ENCODE measurements at places on chromosomes 5 and 9.

GRCh38 chr9:131636593-131636992 is 91.3 kb downstream of the PRRT1B start:
- no peak for DNase-seq

GRCh38 chr5:60248901-60249300 is 355.4 kb upstream of the PDE4D start:
- no peak for DNase-seq

GRCh38 chr9:101601904-101602765 is 7.4 kb upstream of the PPP3R2 start:
- no peak for DNase-seq

DNA sequence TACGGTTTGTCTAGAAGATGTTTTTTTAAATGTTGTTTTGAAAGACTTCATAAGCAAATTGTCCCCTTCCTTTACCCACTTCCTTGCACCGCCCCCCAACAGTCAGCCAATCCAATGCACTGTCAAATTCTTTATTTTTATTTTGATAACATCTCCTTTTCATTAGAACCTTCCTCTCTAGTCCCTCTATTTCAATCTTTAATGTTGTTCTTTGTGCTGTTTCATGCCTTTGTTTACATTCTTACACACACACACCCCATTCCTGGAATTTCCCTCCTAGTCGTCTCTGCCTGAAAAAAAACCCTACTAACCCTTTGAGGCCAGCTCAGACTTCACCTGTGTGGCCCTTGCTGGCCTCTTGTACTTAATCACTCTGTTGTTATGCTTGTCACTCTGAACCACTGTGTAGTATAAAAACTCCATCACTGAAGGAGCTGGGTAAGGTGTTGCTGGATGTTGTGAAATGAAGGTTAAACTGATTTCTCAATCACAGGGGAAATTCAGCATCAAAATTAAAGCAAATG is 133.4 kb downstream of the UGCG start:
- no peak for DNase-seq

- no peak for DNase-seq
These were observed 106.7 kb upstream of the PTPN3 start for GRCh38 chr9:109604781-109605180.

DNA sequence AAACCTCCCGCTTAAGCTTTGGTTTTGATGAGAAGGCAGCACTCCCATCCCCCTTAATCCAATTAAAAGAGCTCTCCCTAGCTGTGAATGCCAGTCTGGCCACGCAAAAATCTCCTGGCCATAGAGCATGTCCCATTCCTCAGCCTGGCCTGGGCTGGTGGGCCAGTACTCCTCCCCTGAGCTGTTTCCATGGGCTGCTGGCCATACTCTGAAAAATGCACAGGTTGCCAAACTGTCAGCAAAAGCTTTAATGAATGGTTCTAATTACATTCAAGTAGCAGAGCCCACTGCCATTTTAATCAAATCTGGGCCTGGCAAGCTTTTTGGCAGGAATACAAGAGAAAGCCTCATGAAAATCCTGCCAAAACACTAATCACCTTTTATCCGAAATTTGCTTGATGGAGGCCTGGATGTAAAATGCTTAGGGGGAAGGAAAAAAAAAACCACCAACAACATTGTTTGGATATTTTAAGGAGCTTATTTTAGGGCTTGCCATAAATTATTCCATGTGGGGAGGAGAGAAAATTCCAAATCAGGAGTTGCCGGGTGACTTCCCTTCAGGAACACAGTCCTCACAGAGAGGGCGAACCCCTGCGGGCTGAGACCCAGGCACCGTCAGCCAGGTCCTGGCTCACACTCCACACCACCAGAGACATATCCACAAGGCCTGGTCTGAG is 243.3 kb downstream of the SEC61B start:
- no peak for DNase-seq

GRCh38 chr5:159749146-159749545 is 167.1 kb upstream of the ADRA1B start:
- no peak for DNase-seq

GRCh38 chr5:1118231-1118698 is 6.4 kb upstream of the SLC12A7 start:
- no peak for DNase-seq

GRCh38 chr5:84272771-84273516 is 111.7 kb downstream of the EDIL3 start:
- no peak for DNase-seq

DNA sequence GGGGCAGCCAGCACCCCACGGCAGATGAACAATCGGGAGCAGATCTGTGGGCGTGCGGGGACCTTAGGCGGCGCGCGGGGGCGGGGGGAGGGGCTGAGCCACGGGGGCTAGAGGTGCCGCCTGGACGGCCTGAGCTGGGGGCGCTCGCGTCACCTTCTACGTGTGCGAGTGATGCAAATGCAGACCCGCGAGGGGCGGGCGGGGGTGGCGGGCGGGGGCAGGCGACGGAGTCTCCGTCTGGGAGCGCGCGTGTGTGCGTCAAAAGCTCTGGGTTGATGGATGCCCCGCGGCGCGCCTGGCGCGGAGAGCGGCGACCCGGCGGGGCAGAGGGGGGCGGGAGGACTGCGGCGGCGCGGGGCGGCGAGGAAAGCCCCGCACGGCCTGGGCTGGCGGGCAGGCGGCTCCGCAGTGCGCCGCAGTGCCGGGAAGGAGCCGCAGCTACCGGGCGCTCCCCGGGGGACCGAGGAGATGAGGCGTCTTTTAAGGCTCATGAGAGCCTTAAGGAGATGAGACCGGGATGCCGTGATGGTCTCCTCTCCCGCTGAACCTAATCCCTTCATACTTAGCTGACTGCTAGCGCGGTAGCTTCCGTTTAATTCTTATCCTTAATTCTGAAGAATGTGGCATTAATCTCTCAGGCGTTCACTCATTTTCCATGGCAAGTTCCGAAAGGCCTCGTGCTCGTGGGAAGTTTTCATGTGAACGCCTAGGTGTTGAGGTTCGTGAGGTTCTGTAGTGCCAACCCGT is 1.5 kb downstream of the SV2C start:
- no peak for DNase-seq

GRCh38 chr5:66992547-66992946 is 204.1 kb downstream of the CD180 start:
- no peak for DNase-seq

DNA sequence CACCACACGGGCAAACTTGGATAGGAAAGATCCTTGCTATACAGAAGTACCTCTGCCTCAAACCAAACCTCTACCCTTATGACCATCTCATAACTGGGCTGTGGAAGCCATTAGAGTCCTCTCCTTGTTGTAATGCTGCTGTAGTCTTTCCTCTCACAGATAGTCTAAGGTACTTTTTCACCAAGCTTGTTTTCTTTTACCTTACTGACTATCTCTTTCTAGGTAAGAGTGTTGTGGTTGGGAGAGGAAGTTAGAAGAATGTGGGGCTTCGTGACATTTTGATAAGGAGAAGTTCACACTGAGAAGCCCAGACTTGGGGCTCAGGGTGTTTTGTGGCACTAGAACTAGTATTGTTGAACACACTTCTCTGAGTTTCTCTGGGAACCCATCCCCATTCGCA is 8.9 kb downstream of the CFAP95 start:
- DNase-seq = no peak

GRCh38 chr9:95266649-95267048 is 50.9 kb downstream of the FANCC start:
- no peak for DNase-seq

GRCh38 chr9:91146391-91147019 is 215.2 kb downstream of the AUH start:
- no peak for DNase-seq

DNA sequence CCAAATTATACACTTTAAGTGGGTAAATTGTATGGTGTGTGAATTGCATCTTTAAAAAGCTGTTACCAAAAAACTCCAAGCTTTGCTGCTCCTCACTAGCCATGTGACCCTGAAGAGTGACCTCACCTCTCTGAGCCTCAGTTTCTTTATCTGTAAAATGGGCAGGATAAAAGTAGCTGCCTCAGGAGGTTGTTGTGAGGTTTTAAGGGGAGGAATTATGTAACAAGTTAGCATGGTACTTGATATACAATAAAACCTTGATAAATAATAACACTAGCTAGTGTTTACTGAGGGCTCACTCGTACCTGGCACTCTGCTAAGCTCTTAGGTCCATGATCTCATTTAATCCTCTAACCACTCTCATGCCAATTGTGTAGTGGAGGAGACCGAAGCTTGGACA is 19.0 kb upstream of the PHF19 start:
- no peak for DNase-seq
